HT-29 (cell line): ENCODE measurements at places on chromosomes 6 and 20.
A peak's percentile ranks its signal among the peaks of the same experiment; 100 is the strongest.

GRCh38 chr20:51311636-51312479 is 230.7 kb downstream of the NFATC2 start:
- peak; percentile 59 for DNase-seq

- no peak for DNase-seq
These were observed 161.1 kb upstream of the CARMIL1 start for GRCh38 chr6:25118038-25118437.

DNA sequence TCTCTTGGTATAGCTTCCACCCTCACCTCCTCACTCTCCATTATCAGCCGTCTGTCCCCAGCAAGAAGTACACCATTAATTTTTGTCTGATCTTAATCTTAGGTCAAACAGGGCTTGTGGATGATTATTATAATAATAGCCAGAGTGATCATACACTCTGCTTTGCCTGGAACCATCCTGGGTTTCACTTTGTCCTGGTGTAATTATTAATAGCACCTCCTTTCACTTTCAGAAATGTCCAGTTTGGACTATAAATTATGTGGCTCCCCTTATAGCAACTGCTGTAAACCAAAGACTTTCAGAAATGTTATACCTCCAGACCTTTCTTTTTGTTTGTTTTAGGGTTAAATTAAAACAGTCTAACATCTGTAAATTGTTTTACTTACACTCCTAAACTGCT is 951 bp upstream of the TRIM31 start:
- DNase-seq: peak; percentile 57

- no peak for DNase-seq
These were observed 148.3 kb upstream of the STXBP5 start for GRCh38 chr6:147055821-147056392.

DNA sequence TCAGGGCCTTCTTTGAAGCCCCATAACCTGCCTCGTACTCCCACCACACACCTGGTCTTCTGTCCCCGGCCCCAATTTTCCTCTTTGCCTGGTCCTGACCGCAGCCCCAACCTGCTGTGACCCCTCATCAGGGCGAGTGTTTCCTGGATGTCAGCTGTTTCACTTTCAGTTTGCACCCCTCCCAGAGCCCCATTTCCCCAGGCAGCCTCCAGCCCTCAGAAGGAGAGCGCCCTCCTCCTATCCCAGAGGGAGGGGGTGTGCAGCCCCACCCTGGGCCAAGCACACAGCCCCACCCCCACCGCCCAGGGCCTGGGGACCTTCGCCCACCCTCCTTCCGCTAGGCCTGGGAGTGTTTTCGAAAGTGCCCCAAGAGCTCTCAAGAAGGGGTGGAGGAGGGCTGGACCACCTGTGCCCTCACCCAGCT is 1.5 kb downstream of the BAK1 start:
- DNase-seq: no peak

- DNase-seq: peak; percentile 54
These were observed 29.9 kb upstream of the FAM210B start for GRCh38 chr20:56328861-56329260.

GRCh38 chr6:3011592-3011991 is 11.9 kb downstream of the NQO2 start:
- no peak for DNase-seq

GRCh38 chr20:45293041-45294002 is 13.3 kb upstream of the RBPJL start:
- DNase-seq: peak; percentile 92

- no peak for DNase-seq
These were observed 54.2 kb downstream of the RAMACL start for GRCh38 chr6:166532302-166532701.

DNA sequence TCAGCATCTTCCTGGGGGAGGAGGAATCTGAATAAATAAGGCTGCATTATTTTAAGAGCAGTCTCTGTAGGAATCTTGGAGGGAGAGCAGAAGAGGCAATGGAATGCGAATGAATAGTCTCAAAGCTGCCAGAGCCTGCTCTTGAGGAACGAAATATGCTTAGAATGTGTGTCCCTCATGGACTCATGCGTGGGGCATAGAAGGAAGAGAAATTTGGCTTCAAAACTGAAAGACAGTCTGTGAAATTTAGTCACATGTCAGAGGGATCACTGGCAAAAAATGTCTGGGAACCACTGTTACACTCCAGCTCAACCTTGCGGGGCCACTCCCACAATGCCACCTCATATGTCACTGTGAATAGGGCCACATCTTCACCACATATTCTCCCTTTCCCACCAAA is 95.5 kb downstream of the GJA10 start:
- no peak for DNase-seq

- DNase-seq: no peak
These were observed 58.7 kb upstream of the STMND1 start for GRCh38 chr6:17043148-17043522.

DNA sequence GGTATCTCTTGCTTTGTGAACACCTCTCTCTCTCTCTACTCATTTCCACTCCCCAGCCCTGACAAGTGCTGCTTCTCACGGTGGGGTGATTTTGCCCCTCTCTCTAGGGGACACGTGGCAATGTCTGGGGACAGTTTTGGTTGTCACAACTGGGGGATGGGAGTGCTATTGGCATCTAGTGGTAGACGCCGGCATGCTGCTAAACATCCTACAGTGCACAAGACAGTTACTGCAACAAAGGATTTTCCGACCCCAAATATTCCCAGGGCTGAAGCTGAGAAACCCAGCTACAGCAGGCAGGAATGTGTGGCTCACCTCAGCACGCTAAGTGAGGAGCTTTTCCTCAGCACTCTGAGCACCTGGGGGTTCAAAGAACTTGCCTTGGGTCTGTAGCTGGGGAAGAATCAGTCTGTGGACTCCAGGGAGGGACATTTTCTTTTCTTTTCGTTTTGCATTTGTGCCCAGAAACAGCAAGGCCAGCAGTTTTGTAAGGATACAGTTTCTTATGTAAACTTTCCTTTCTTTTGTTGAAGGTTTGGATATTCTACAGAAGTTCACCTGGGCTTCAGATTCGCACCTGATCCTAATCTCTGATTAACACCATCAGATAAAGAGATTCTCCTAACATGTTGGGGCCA is 246.9 kb upstream of the ZFP64 start:
- DNase-seq: no peak

DNA sequence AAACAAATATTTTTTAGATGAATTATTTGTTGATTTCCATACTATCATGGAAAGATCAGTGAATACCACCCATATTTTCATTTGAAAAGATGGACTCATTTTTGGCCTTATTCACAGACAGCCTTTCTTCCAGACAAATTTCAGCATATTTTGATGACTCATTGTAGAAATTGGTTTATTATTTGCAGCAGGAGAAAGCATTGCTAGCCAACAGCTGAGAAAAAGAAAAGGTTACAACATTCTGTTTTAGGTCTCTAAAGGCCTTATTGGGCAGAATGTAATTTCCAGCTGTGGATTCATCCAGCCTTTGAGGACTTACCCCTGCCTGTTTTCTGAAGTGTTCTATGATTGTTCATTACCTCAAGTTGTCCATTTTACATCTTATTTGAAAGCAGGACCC is 201.9 kb downstream of the PLCB4 start:
- no peak for DNase-seq

DNA sequence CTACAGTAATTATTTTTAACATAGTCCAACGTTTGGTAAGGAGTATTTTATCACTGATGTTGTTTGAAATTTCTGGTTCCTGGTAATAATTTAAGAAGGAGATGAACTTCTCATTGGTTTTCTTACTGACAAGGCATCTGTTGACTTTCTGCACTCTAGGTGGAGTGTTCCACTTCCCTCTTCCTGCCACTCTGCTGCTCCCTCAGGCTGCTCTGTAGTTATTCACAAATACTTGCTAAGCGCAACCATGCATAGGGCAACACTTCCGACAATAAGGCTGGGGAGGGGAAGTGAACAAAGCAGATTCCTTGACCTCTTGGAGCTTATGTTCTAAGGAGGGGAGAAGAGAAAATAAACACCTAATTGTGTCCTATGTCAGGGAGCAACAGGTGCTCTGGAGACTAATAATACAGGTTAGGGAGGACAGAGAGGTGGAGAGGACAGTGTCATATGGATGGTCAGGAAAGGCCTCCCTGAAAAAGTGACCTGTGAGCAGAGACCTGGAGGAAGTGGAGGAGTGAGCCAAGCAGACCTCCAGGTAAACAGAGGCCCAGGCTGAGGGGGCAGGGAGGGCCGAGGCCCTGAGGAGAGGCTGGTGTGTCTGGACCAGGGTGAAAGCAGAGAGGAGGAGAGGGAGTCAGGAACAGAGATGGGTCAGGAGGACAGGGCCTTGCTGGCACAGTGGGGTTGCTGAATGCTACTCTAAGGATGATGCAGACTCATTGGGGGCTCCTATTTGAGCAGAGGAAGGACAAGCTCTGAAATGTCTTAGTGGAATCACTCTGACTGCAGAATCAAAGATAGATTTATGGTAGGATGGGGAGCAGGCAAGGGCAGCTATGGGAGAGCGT is 134.8 kb upstream of the SLC24A3 start:
- no peak for DNase-seq

GRCh38 chr20:63808964-63809674 is 21.9 kb downstream of the ZBTB46 start:
- no peak for DNase-seq

GRCh38 chr6:34538581-34538980 is 17.5 kb downstream of the SPDEF start:
- DNase-seq: no peak

- DNase-seq: no peak
These were observed 195.5 kb downstream of the EPM2A start for GRCh38 chr6:145539831-145540230.

DNA sequence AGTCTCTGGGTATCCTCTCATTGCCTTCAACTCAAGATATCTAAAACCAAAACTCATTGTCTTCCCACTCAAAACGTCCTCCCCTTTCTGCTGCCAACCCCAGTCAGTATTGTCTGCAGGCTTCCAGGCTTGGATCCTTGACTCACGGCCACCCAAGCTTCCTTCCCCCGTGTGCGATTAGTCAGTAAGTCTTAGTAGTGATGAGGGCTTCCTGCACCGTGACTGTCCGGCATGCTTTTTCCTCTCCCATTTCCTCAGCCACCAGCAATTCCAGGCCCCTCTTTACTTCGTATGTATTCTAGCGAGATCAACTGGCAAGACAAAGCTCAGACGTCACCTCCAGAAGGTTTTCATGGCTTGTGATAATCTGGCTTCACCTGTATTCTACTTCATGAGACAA is 88.6 kb upstream of the DUSP22 start:
- DNase-seq: no peak

DNA sequence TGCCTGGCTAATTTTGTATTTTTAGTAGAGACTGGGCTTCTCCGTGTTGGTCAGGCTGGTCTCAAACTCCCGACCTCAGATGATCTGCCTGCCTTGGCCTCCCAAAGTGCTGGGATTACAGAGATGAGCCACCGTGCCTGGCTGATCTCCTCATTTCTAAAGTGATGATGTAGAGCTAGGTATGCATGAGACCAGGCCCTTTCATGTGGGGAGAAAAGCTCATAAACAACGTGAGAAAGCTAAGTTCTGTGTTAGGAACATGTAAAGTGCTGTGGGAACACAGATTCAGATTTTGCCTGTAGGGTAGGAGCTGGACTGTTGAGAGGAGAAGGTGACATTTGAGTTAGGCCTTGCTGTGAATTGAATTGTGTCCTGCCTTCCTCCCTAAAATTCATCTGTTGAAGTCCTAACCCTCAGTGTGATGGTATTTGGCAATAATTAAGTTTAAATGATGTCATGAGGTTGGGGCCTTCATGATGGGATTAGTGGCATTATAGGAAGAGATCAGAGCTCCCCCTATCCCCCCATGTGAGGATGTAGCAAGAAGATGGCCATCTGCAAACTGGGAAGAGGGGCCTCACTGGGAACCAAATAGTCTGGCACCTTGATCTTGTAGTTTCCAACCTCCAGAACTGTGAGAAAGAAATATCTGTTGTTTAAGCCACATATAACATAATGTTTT is 49.2 kb downstream of the SCAND1 start:
- DNase-seq: no peak

DNA sequence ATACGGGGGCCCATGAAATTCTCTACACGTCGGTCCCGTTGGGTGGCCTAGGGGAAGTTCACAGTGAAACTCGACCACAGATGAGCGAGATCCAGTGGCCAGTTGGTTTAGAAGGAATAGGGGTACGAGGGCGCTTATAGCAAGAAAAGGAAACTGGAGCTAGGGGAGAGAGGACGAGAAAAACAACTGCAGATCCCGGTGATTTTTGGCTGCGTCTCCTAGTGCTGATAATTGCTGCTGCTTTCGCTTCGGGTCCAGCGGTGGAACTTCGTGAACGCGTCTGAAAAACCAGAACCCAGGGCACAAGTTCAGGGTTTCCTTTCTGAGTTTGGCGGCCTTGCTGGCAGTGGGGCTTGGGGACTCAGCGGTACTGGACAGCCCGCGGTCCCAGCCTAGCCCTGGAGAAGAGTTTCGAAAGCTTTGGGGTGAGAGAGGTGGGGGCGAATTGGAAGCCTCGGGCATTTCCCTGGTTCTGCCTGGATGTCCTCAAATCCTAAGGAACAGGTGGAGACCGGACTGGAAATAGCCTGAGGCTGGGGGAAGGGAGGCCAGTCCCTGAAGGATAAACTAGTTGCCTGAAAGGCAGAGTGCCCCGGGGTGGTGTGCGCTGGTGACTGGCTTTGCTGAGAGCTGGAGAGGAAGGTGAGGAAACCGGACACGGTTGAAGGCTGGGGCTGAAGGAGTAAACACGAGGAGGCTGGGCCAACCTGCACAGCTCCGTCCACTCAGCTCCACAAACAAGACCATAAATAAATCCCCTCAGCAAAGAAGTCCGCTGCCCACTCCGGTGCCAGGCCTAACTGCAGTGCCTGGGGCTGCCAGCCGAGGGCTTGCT is 793 bp downstream of the GMPR start:
- DNase-seq: no peak
